ENCODE measurements at places on chromosomes 16 and 17.
A peak's percentile ranks its signal among the peaks of the same experiment; 100 is the strongest.

DNA sequence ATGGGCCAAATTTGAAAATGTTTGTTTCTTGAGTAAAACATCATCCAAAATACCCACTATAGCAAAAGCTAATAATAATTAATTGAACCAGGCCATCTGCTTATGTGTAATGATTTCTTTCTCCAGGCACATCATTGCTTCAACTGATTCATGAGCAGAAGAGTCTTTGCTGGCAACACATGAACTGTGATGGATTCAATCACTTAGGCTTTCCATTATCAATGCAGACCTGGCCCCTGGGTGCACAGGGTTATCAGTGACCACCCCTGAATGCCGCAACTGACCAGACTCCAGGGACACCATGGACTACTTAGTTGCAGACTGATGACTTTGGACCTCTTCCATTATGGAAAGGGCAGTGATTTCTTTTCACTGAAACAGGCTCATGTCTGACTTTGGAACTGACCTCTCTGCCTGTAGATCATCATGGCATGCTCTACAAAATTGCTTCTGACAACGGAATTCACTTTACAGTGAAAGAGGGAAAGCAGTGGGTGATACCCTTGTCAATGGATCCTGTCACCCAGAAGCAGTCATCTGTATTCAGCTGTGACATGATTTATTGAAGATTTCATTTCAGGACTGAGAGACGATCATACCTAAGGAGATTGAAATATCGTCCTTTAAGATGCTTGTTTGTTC is 448.8 kb downstream of the SLC39A11 start:
- no peak for DNase-seq

DNA sequence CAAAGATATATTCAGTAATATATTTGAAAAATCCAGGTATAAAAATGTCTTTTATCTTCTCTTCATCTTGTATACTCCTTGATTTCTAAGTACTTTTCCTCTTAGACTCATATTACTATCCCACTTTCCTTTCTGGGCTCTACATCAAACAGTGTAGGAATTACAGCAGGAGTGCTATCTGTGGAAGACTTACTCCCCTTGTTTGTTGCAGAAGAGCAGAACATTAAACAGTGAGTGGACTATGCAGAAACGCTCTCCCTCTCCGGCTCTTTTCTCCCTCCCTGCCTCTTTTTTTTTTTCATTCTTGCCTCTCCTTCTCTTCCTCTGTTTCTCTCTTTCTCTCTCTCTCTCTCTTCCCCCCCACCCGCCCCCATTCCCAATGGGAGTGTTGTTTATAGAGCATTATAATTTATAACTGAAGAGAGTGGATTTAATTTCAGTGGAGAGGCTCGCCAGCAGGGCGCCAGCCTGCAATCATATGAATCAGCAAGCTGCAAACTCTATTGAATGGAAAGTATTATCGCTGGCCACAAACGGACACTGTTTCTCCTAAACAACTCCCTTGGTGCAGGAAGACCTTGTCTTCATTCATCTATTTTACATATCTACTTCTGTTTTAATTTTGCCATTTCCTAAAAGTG is 242.3 kb upstream of the TBX2 start:
- DNase-seq: peak; percentile 61

DNA sequence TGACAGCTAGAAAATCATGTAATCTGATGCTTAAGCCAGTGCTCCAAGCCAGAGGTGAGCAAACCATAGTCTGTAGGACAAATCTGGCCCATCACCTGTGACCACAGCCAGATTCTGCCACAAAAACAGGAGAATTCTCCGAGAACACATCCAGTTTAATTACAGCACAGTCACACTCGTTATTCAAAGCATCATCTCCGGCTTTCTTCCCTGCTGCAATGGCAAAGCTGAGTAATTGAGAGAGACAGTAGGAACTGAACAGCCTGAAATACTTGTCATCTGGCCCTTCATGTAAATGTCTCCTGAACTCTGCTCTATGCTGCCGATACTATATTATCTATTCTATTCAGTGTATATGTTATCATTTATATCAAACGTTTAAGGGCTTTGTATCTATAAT is 121.4 kb upstream of the FOXF1 start:
- no peak for DNase-seq

DNA sequence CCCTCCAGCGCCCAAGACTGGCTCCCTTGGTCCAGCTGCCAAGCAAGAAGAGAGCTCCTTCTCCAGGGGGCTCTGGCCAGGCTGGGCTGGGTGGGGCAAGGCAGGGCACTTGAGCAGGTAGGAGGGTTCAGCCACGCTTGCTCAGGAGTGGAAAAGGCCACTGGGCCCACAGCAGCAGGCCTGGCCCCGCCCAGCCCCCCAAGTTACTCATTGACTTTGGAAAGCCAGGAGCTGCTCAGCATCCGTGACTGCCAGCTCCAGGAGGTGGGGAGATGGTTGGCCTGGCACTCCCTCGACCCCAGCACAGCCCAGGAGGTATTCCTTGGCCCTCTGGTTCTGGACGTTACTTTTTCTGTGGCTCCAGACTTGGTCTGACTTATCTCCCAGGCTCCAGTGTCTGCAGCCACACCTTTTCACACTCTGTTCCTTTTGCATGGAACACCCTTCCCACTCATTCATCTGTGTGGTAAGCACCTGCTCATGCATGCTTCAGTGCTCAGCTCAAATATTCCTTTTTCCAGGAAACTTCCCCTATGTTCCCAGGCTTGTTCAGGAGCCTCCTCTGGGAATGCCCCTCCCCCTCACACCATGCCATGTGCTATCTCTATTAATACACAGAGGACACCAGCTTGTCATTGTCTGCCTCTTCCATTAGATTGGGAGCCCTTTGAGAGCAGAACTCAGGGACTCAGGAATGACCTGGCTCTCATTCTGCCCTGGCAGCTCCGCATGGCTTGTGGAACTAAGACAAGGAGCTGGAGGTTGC is at the start of gene CDH16:
TSS of gene CDH16 (minus strand) at position 83 of the 766 bp plus-strand sequence. CDS start 820 bp downstream, outside the sequence.
- DNase-seq: no peak

- no peak for DNase-seq
Observed at GRCh38 chr16:54347961-54348360, 61.4 kb upstream of the IRX3 start.

DNA sequence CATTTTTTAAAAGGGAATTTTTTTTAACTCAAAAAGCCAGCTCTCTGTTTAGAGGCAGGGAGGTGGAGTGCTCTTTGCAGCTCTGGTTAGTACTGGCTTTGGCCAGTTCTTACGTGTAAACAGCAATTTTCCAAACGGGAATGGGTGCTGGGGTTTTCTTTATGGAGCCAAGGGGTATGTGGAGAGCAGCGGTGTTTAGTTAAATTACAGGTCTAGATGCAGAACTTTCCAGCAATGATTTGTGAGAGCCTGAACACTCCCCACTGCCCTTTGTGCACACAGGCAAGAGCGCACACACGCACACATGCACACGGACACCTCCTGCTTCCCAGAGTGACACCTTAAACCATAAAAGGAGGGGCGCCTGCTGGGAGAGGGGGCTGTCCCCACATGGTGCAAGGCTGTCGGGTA is 140.2 kb downstream of the MSI2 start:
- no peak for DNase-seq

DNA sequence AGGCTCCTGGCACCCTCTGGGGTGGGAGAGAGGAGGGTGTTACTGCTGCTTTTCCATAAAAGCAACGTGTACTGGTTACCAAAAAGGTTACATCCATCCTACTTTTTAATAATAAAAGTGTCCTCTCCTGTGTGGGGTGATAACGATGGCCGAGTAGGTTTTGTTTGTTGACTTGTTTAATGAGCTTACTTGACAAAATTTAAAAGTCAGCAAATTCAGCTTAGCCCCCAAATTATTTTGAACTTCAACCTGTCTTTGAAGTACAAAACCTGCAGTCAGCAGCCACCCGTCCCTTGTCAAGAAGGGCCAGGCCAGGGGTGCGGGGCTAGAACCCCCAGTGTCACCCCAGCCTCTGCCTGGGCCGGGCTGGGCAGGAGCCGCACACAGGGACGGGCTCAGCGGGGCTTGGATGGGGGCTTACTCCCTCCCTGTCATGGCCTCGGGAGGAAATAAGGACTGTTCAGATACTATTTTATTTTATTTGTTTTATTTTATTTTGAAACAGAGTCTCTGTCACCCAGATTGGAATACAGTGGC is 103.9 kb upstream of the CHMP6 start:
- DNase-seq: no peak

GRCh38 chr17:72136692-72137091 is 15.9 kb downstream of the SOX9 start:
- DNase-seq: no peak

GRCh38 chr17:58066401-58066800 is 16.8 kb upstream of the DYNLL2 start:
- no peak for DNase-seq

DNA sequence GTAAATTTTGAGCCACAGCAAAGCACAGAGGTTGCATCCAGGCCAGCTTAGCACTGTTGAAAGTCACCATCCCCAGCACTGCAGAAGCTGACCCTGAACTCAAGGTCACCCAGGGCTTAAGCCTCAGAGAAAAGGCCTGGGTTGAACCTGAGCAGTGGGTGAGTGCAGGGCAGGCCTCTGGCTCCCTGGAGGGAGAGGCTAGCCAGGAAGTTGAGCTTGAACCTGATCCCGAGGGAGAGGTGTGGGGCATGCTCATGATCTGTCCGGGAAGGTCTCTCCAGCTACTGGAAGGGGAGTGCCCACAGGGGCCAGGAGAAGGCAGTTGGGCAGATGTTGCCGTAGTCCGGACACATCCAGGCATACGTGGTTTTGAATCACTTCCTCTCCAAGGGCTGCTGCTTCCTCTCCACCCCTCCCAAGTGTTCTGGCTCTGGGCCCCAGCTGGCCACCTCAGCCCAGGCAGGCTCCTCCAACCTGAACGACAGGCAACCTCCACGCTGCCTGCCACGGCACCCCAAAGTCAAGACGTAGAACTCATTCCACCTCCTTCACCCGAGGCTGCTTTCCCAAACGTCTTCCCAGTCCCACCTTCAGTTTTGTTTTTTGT is 18.4 kb downstream of the CARHSP1 start:
- peak; percentile 42 for DNase-seq

DNA sequence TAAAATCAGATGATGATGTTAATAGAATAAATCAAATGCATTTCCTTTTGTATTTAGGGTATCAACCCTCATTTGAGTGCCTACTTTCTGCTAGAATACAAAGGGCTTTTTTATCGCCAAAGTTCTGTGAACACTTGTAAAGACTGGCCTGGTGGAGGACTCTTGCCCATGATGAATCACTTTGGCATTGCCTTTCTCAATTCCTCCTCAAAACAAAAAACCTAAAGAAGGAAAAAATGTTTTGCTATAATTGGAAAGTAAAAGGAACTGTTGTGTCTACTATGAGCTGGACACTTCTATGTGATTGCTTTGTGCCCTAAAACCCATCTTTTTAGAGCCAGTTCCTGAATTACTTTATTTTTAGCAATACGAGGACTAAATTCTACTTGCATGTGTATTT is 13.0 kb upstream of the DHRS11 start:
- DNase-seq: no peak

DNA sequence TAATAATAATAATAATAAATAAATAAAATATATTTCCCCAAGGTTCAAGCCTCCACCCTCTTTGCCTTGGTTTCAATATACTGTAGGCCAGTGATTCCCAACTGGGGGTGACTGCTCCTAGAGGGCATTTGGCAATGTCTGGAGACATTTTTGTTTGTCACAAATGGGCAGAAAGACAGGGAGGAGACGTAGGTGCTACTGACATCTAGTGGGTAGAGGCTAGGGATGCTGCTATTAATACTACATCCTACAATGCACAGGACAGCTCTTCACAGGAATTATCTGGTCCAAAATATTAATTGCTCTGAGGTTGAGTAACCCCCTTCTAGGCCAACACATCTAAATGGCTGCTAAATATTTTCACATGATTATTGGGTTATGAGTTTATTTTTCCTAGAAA is 12.8 kb upstream of the PRR14 start:
- DNase-seq: no peak

- no peak for DNase-seq
Observed at GRCh38 chr17:28065706-28066105, 23.2 kb downstream of the NLK start.

DNA sequence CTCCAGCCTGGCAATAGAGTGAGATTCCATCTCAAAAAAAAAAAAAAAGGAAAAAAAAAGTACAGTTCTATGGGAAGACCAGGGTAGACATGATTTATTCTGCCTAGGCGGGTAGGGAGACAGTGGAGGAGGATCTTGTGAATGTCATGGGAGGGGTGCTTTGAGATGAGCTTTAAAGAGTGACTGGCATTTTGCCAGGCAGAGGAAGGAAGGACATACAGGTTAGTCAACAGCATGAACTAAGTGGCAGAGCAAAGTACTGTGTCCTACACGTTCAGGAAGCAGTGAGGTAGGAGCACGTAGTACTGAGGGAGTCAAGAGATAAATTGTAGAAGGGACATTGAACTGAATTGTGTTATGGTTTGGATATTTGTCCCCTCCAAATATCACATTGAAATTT is 451.5 kb downstream of the TOX3 start:
- DNase-seq: no peak

GRCh38 chr16:78970650-78971049 is 629.9 kb downstream of the MAF start:
- DNase-seq: no peak

DNA sequence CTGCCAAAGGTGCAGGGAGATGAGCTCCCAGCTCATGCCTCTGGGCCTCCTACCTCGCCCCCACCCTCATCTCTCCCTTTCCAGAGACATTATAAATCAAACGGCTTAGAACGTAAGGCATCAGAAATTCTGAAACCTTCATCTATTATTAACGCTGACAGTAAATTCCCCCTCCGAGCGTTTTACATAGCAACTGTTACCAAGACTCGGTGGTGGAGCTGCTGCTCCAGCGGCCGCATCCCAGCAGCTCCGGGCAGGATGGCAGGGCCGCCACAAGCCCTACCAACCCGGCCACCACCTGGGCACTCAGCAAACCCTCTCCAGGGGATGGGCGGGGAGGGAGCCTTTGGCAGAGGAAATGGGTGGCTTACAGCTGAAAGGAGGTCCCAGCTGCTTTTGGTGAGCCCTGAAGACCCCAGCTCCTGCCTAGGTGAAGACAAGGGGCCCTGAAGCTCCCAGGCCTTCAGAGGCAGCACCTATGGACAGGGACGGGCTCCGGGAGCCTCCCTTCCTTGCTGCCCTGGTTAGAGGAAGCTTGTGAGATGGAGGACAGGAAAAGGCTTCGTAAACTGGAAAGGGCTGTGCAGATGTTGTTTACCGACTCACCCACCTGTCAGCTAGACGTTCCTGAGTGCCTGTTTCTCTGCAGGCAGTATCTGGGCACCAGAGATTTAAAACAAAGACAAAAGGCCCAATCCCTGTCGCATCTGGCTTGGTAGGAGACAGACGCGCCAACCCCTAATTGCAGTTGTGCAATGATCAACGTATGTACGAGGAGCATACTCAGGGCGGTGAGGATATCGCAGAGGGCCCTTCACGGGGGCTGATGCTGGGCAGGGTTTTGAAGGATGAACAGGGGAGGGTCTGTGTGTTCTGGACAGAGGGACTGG is 76.9 kb downstream of the RAI1 start:
- DNase-seq: no peak

- DNase-seq: no peak
Observed at GRCh38 chr17:64163468-64163867, 33.5 kb upstream of the ERN1 start.

DNA sequence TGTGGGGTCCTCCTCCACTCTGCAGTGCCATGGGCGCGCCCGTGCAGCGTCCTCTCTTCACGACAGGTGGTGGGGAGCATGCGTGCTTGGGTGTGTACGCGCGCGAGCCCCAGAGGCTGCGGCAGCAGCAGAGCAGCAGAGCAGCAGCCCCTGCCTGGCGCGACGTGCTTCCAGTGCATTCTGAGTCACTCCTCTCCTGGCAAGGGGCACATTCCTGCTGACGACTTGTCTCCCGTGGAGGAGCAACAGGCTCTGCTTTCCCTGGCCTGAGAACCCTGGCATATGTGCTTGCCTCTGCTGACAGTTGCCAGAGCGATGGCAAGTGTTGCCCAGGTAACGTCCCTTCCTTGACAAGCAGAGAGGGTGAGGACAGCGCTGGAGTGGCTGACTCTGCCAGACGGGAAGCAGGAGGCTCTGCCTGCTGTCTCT is 133.8 kb upstream of the PLCG2 start:
- peak; percentile 78 for DNase-seq
